ENCODE measurements at places on chromosomes 3 and 15. TPM values are rescaled to one million over a fixed set of nuclear protein-coding genes. Genes with fewer than 3 reads are reported as not detected.

DNA sequence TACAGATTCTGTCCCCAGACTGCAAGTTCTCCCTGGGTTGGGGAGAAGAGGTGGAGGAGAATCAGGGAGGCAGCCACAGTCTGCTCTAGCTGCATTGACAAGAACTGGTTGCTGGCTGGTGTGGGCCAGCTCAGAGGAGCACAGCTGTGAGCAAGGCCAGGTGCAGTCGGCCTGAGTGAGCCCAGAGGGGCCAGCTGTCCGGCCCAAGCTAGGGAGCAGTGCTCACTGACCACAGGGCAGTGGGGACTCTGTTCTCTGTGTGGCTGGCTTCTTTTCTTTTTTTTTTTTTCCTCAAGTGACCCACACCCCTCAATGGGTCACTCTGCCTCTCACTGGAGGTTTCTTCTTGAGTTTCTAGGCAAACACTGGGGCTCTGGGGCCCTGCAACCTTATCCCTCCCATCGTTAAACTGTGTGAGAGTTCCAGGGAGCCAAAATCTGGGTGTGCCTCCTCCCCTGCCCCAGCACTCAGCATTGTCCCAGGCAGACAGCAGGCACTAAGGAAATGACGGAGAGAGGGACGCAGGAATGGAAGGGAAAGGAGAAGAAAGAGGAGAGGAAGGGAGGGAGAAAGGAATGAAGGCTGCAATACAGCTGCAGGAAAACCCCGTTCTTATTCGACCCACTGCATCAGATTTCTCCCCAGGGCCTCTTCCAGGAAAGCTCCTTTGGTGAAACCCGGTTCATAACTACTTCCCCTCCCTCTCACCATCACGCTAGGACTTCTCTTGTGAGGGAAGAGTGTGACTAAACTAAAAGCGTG lies 37.7 kb upstream of the HES1 start:
- no peak overlapping the region for H3K27ac ChIP-seq
- H3K27me3 ChIP-seq, result no peaks in the 10 kb centered on the region
- DNase-seq, result no peak

DNA sequence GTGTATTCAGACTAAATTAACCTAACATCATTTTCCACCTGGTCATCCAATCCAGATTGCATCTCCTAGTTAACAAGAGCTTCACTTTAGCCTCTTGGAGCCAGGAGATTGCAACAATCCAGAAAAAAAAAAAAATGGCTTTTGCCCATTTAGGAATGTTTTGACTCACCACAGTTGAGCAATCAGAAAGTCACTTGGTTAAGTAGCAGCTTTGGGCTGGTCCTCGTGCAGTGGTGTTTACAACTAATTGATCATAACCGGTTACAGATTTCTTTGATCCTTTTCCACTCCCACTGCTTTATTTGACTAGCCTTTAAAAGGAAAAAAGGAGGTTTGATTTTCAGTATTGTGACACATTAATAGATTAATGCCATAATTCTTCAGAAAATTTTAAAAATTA lies 688.8 kb upstream of the CCDC54 start:
- no peaks in the 10 kb centered on the region for H3K27me3 ChIP-seq
- no peak overlapping the region for H3K27ac ChIP-seq
- no peaks in the 10 kb centered on the region for H3K36me3 ChIP-seq
- no peak overlapping the region for H3K4me3 ChIP-seq

DNA sequence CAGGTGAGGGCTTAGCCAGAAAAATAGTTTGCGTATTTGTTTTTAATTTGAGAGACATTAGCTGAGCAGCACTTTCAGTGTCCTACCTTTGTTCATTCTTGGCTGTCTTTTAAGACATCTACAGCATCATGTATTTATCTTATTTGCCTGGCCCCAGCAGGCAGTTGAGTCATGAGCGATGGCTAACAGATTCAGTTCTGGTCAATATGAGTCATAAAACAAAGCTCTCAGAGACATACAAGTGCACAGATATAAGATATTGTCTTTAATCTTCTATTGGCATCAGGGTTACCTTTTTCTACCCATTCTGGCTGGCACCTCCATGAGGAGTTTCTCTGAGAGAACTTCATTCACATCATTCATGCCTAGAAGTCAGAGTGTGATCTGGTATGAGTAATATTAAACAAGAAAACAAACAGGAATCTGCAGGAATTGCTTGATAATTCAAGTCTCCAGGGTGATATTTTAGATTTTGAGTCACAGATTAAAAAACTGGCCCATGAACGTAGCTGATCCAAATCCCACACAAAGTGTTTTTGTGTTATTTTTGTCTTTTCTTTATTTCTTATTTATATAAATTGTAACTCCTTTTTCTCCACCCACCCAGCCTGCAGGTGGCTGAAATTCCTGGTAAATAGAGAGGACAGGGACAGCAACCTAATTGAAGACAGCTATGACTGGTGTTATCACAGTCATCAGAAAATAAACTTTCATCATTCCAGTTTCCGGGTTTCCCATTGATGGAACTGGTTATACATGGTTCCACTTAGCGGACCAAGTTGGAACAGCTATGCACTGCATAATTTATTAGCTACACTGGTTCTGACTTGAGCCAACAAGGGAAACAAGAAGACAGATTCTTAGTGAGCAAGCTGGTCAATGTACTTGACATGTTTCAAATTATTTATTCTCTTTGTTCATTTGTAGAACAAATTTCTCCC lies 47.3 kb downstream of the PLSCR2 start:
- no peaks in the 10 kb centered on the region for H3K27me3 ChIP-seq
- H3K4me3 ChIP-seq, result no peak overlapping the region
- H3K27ac ChIP-seq, result no peak overlapping the region
- H3K4me1 ChIP-seq, result no peaks in the 10 kb centered on the region
- no peak for DNase-seq
- H3K36me3 ChIP-seq, result no peaks in the 10 kb centered on the region

The GOLGA8R gene
- total RNA-seq, result 0.10 TPM

The PLS1 gene
- total RNA-seq, result 44.7 TPM

- H3K36me3 ChIP-seq, result no peaks in the 10 kb centered on the region
- H3K27me3 ChIP-seq, result no peaks in the 10 kb centered on the region
- H3K4me1 ChIP-seq, result no peaks in the 10 kb centered on the region
- H3K27ac ChIP-seq, result no peak overlapping the region
- no peak overlapping the region for H3K4me3 ChIP-seq
- no peak for DNase-seq
These were observed 690.4 kb upstream of the NAALADL2 start for GRCh38 chr3:174168538-174169254.

- no peak overlapping the region for H3K27ac ChIP-seq
- H3K4me1 ChIP-seq, result peaks cover 7% of the 10 kb centered on the region
- H3K27me3 ChIP-seq, result no peaks in the 10 kb centered on the region
- H3K4me3 ChIP-seq, result no peak overlapping the region
- H3K36me3 ChIP-seq, result no peaks in the 10 kb centered on the region
- no peak for DNase-seq
These were observed 110.5 kb downstream of the EPHB1 start for GRCh38 chr3:134905647-134905935.

GRCh38 chr3:197352382-197352781 lies 54.0 kb upstream of the DLG1 start:
- H3K27ac ChIP-seq, result no peak overlapping the region
- H3K4me1 ChIP-seq, result peaks cover 4% of the 10 kb centered on the region
- no peaks in the 10 kb centered on the region for H3K36me3 ChIP-seq
- DNase-seq, result no peak
- H3K4me3 ChIP-seq, result no peak overlapping the region

The OXTR gene
- total RNA-seq, result 2.2 TPM

- H3K4me3 ChIP-seq, result no peak overlapping the region
- no peak overlapping the region for H3K27ac ChIP-seq
- no peaks in the 10 kb centered on the region for H3K27me3 ChIP-seq
- no peaks in the 10 kb centered on the region for H3K36me3 ChIP-seq
These were observed 783.7 kb downstream of the AGBL1 start for GRCh38 chr15:86863226-86863915.

DNA sequence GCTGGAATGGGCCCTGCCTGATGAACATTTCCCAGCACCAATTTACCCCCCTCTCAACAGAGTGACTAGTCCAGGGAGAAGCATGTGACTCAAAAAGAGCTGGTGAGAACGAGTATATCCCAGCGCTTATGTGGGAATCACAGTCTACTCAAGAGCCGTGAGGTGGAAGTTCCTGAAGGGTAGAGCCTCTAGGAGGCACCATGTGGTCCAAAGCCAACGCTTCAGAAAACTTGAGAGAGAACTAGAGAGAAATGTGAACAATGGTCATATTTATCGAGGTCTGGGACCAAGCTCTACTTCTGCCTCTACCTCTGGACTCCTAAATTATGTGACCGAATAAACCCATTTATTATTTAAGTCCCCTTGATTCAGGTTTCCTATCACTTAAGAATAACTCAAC lies 111.0 kb upstream of the RAP2B start:
- no peaks in the 10 kb centered on the region for H3K36me3 ChIP-seq
- no peaks in the 10 kb centered on the region for H3K4me1 ChIP-seq
- no peaks in the 10 kb centered on the region for H3K27me3 ChIP-seq

The SERPINI2 gene
- total RNA-seq, result 0.25 TPM

- DNase-seq, result no peak
- H3K27me3 ChIP-seq, result no peaks in the 10 kb centered on the region
- H3K4me3 ChIP-seq, result no peak overlapping the region
- H3K36me3 ChIP-seq, result no peaks in the 10 kb centered on the region
- no peaks in the 10 kb centered on the region for H3K4me1 ChIP-seq
- H3K27ac ChIP-seq, result no peak overlapping the region
These were observed 75.4 kb upstream of the SLC6A1 start for GRCh38 chr3:10917176-10917575.

The MED12L gene
- total RNA-seq, result 24.0 TPM

- DNase-seq, result no peak
- no peak overlapping the region for H3K27ac ChIP-seq
- no peaks in the 10 kb centered on the region for H3K27me3 ChIP-seq
- H3K4me1 ChIP-seq, result no peaks in the 10 kb centered on the region
- H3K4me3 ChIP-seq, result no peak overlapping the region
These were observed 984.1 kb downstream of the EPHA3 start for GRCh38 chr3:90091549-90091948.

The IGSF11 gene
- 1.6 TPM for total RNA-seq

The COL7A1 gene
- 7.8 TPM for total RNA-seq

DNA sequence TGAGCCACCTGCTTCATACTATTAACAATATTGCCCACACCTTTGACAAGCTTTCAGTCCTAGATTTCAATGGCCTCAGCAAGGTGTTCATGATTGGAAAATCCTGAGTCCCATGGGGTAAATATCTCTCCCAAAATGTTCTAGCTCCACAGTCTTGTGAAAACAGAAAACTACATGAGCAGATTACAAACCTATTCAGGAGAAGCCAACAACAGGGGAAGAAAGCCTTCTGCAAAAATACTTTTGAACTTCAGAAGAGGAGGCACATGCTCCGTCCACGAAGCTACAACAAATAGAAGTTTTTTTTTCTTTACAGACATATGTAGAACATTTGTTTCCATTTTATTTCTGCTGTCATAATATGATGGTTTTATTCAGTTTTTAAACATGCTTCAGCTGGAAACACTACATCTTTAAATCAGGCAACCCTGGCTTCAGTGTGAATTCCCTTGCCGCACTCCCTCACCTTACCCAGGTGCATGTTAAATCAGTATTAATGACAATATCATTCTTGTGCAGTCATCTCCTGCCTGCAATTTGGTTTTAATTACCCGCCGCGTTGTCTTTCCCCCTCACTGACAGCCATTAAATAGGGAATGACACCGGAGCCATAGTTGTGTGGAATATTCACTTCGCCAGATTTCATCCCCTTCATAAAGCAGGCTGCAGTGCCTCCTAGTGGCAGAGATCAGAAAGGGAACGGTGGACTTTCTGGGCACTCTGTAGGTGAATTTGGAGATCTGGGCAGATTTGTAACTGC lies 725.5 kb upstream of the ARRDC4 start:
- H3K4me3 ChIP-seq, result no peak overlapping the region
- H3K27me3 ChIP-seq, result no peaks in the 10 kb centered on the region
- peak; percentile 79 for DNase-seq
- no peak overlapping the region for H3K27ac ChIP-seq
- H3K36me3 ChIP-seq, result no peaks in the 10 kb centered on the region

DNA sequence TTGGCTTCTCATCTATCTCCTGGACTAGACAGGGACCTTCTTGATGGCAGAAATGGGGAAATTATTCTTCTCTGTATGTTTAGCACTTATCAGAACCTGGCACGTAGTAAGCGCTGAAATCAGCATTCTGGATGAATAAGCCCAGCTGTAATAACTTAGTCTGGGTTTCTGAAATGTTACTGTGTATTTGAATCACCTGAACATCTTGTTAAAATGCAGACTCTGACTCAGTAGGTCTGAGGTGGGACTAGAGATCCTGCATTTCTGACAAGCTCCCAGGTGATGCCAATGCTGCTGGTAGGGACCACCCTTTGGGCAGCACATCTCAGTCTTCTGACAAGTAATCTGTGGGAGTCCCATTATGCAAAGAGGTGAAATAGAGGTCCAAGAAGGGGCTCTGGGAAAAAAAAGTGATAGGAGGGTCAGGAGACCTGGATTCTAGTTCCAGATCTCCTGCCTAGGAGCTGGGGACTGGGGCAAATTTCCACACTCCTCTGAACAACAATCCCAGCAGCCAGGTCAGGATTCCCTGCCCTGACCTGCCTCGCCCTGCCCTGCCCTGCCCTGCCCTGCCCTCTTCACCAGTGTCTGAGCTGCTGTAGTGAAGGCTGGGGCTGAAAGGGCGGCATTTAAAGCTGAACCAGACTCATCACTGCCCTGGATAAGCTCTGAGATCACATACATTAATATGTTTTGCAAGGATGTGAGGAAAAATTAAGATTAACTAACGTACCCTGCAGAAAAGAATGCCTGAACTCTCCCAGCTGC lies 17.2 kb upstream of the SLC6A11 start:
- no peak overlapping the region for H3K27ac ChIP-seq
- DNase-seq, result no peak
- H3K36me3 ChIP-seq, result no peaks in the 10 kb centered on the region
- no peaks in the 10 kb centered on the region for H3K27me3 ChIP-seq
- H3K4me1 ChIP-seq, result no peaks in the 10 kb centered on the region

The TEX55 gene
- not detected for total RNA-seq

The HYAL2 gene
- total RNA-seq, result 51.9 TPM

The MYLK gene
- 15.5 TPM for total RNA-seq

DNA sequence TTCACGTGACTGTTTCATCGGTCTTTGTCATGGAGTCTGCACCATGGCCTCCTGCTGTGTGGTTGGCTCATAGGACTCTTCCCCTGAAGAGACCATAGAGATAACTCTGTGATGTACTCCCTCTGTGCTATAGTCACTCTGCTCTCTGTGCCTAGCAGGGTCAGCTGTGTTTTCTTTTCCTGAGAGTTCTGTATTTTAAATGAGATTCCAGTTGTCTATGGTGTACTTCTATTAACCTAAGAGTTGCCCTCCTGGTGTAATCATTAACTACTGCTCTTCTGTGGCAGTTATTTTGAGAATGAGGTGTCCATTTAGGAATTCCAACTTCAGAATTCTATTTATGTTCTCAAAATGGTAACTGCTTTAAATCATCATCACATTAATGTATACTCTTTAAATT lies 114.5 kb upstream of the ARPP21 start:
- no peaks in the 10 kb centered on the region for H3K27me3 ChIP-seq
- H3K4me1 ChIP-seq, result no peaks in the 10 kb centered on the region
- H3K27ac ChIP-seq, result no peak overlapping the region
- H3K4me3 ChIP-seq, result no peak overlapping the region
- DNase-seq, result no peak
